ENCODE measurements at places on chromosomes 4 and X.

GRCh38 chr4:23981328-23981727 lies 91.5 kb upstream of the PPARGC1A start:
- H3K4me1 ChIP-seq: peaks cover 3% of the 10 kb centered on the region
- no peak for DNase-seq
- no peak overlapping the region for H3K4me3 ChIP-seq

DNA sequence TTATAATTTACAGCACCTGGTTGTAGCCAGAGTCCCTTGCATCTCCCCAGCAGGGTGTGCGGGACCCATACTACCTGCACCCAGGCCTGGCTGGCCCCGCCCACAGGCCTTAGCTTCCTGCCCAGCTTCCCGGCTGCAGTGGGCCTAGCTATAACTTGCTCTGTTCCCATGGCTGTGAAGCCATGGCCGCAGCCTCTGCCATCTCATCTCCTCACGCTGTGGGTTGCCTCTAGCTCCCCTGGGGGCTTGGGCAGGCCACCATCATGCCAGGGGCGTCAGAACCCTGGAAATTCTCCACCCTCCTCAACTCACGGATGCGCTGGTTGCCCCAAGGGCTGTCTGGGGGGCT lies 26.1 kb upstream of the SORBS2 start:
- peak overlapping the region; percentile 79 for H3K27ac ChIP-seq
- no peaks in the 10 kb centered on the region for H3K36me3 ChIP-seq
- H3K4me1 ChIP-seq: peaks cover 12% of the 10 kb centered on the region
- H3K27me3 ChIP-seq: no peaks in the 10 kb centered on the region
- H3K4me3 ChIP-seq: no peak overlapping the region

GRCh38 chr4:154084864-154085263 lies 296.0 kb upstream of the SFRP2 start:
- DNase-seq: no peak
- no peaks in the 10 kb centered on the region for H3K4me1 ChIP-seq
- no peak overlapping the region for H3K4me3 ChIP-seq

- H3K27me3 ChIP-seq: no peaks in the 10 kb centered on the region
- no peak for DNase-seq
- H3K27ac ChIP-seq: no peak overlapping the region
- no peak overlapping the region for H3K4me3 ChIP-seq
Observed at GRCh38 chrX:124619710-124620109, 273.3 kb downstream of the SH2D1A start.

DNA sequence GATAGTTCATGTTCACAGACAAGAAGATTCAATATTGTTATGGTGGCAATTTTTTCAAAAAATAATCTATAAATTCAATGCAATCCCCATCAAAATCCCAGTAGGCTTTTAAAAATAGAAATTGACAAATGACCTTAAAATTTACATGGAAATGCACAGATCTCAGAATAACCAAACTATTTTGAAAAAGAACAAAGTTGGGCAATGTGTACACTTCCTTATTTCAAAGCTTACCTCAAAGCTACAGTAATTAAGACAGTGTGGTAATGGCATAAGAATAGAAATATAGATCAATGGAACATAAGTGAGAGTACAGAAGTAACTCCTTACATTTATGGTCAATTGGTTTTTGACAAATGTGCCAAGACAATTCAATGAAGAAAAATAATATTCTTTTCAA lies 39.0 kb downstream of the FRMD7 start:
- H3K4me3 ChIP-seq: no peak overlapping the region
- H3K27ac ChIP-seq: no peak overlapping the region
- no peak for DNase-seq
- H3K4me1 ChIP-seq: no peaks in the 10 kb centered on the region

DNA sequence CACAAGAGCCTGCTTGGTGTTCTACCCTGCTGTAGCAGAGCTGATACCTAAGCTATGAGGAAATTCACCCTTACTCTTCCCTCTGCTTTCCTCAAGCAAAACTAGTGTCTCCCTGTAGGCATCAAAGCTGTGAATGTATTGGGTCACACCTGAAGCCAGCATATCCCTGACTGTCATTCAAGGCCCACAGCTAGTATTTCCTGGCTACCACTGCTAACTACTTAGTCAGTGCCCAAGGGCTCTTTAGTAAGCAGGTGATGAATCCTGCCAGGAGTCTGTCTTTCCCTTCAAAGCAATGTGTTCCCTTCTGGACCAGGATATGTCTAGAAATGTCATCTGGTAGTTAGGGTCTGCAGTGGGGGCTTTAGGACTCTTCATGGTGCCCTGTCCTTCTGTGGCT lies 125.7 kb downstream of the RPA4 start:
- H3K27me3 ChIP-seq: no peaks in the 10 kb centered on the region
- H3K4me1 ChIP-seq: no peaks in the 10 kb centered on the region
- H3K36me3 ChIP-seq: no peaks in the 10 kb centered on the region
- H3K27ac ChIP-seq: no peak overlapping the region
- H3K4me3 ChIP-seq: no peak overlapping the region

Measured in iPS DF 6.9 (cell line).